ENCODE measurements at places on chromosomes 11 and 22.

- DNase-seq: no peak
Observed at GRCh38 chr11:1384199-1384970, 5.3 kb upstream of the BRSK2 start.

DNA sequence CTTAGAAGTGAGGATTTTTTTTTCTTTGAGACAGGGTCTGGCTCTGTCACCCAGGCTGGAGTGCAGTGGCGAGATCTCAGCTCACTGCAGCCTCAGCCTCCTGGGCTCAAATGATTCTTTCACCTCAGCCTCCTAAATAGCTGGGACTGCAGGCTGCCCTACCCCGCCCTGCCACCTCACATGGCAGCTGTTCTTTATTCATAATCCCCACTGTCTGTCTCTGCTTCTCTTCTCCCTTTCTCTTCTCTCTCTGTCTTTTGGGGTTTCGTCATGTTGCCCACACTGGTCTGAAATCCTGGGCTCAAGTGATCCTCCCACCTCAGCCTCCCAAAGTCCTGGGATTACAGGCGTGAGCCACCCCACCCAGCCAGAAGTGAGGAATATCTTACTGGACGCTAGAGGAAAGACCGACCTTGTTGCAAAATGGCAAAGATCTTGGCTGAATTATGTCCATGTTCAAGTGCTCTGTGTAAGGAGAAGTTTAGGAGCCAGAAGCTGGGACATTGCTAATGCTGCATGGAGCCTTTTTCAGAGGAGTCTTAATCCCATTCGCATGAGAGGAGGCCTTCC lies 21.9 kb downstream of the KRTAP5-5 start:
- DNase-seq: no peak

GRCh38 chr11:67351275-67352005 lies 1.9 kb downstream of the POLD4 start:
- peak; percentile 66 for DNase-seq

- DNase-seq: no peak
Observed at GRCh38 chr11:108472681-108473080, 5.4 kb upstream of the C11orf65 start.

- DNase-seq: no peak
Observed at GRCh38 chr11:95556342-95557163, 233.0 kb downstream of the FAM76B start.

- no peak for DNase-seq
Observed at GRCh38 chr11:45142241-45143055, 4.0 kb upstream of the PRDM11 start.

- peak; percentile 70 for DNase-seq
Observed at GRCh38 chr11:1863352-1864216, 10.7 kb downstream of the LSP1 start.

DNA sequence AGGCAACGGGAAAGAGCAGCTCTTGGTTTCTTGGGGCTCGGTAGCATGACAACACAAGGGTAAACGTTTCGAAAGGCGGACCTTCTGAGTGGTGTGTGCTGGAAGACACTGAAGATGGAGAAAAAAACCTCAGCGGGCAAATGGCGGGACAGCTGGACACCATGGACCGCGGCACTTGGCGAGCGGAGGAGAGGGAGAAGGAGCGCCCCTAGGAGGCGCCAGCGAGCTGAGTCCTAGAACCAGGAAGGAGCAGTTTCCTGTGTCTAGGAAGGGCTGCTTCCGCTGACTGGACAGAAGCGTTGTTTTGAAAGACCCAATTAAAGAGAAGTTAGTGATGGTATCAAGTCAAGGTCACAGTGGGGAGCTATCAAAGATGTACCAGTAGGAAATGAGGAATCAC lies 44.0 kb upstream of the OPCML start:
- DNase-seq: no peak

- DNase-seq: no peak
Observed at GRCh38 chr22:22111267-22111751, 128.7 kb upstream of the TOP3B start.
